Amygdala (tissue), 56 donors: ENCODE measurements at places on chromosomes 2 and 18.

- no peak for DNase-seq
Observed at GRCh38 chr2:88690591-88691338, 708 bp upstream of the RPIA start.

DNA sequence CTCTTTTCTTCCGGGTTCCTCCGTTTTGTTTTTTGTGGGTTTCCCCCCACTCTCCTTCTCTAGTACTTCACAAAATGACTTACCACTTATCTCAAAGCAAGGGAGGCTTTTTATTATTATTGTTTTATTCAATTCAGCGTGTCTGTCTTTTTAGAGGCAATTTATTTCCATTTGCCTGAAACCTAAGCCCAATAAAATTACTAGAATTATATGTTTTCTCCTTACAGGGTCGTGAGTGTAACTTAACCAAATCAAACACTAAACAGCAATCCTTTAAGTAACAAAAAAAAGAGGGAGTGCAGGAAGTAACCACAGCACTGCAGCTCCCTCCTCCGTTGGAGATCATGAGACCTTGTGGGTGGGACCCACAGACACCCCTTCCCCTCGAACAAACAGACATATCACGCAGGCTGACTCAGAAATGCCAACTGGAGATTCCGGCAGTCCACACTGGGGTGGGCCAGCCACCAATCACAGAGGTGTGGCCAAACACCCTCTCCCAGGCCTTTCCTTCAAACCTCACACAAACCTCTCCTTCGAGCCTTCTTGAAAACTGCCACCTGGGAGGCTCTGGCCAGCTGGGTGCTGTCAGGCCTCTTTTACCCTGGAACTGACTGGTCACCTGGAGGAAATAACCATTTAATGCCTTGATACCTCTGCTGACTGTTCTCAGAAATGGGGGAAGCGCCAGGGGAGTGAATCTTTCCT lies 207.1 kb upstream of the SMAD2 start:
- no peak for DNase-seq

GRCh38 chr18:62331581-62332356 lies 6.7 kb downstream of the TNFRSF11A start:
- DNase-seq = no peak

DNA sequence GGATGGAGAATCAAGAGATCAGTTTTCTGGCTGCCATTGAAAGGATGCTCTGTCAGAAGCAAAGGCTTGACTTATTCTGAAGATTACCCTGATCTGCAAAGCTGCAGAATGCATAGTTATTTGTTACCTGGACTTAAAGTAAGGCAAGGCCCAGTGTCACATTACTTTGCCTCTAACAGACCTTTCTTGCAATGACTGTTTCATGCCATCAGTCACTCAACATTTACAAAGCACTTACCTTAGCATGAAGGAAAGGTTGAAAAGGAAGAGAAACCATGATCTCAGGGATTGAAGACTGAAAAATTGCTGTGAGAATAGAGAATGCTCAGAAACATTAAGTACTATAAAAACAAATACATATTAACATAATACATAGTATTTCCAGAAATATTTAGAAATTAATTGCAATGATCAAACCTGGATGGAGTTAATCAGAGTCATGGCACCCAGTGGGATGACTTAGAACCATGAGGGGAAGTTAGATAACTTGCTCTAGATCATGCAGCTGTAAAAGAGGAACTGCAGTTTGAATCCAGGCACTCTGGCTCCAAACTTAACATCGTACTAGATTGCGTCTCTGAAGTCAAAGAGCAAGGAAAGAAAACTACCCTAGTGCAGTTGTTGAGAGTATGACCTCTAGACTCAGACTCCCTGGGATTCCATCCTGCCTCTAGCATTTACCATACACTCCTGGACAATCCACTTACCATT lies 26.5 kb upstream of the FAM117B start:
- DNase-seq = no peak

GRCh38 chr18:49340446-49340845 lies 120.0 kb downstream of the DYM start:
- DNase-seq = no peak

DNA sequence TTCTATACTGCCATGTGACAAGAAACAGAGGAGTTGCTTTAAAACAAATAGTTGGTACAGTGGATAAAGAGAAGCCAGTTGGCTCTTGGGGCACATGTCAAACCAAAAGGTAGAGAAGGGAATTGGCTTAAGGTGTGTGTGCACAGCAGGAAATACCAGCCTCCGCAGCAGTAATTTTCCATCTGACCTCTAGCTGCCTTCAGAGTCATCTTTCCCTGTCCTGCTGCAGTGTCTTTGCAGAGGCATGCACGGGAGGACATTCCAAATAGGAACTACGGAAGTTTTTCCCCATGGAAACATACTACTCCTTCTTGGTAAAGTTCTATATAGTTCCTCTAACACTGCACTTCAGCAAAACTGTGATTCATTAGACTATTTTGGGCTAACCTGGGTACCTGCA lies 99.5 kb downstream of the RAB3GAP1 start:
- no peak for DNase-seq

- DNase-seq = no peak
Observed at GRCh38 chr2:239700686-239701345, 300.0 kb upstream of the HDAC4 start.

GRCh38 chr2:203631068-203631757 lies 75.2 kb upstream of the CD28 start:
- no peak for DNase-seq

- no peak for DNase-seq
Observed at GRCh38 chr2:43345872-43346271, 119.5 kb upstream of the ZFP36L2 start.

- DNase-seq = no peak
Observed at GRCh38 chr2:119385466-119385865, 18.7 kb downstream of the DBI start.

DNA sequence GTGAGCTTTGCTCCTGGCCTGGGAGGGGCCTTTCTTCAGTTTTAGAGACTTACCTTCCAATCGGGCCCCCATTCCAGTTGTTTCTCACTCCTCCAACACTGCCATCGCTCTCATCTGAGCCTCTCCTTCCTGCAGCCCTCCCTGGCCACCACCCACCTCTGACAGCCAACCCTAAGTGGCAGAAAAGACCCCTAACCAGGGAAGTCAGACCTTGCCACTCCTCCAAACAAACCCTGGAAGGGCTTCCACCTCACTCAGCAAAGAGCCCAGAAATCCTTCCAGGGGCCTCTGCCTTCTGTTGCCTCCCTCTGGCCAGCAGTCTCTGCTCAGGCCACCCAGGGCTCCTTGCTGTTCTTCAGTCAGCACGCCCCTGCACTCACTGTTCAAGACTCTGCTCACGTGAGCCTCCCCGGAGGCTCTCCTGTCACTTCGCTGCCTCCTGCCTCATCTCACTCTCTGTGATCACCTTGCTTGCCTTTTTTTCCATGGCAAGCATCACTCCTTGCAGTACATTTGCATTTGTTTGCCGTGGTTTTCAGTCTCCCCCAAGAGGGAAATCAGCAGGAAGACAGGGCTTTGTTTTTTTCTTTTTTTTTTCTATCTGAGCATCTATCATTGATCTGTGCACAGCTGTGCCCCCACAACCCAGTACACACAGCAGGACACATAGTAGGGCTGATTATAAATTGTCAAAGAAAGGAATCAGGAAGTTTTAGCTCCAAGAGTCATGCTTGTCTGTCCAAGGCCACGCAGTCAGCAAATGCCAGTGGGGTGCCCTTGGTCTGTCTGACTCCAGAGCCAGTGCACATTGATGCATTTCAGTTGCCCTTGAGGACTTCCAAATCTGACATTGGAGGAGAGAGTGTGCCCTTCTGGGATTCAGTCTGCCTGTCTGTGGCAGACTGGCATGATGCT lies 83.9 kb downstream of the INHBB start:
- no peak for DNase-seq

DNA sequence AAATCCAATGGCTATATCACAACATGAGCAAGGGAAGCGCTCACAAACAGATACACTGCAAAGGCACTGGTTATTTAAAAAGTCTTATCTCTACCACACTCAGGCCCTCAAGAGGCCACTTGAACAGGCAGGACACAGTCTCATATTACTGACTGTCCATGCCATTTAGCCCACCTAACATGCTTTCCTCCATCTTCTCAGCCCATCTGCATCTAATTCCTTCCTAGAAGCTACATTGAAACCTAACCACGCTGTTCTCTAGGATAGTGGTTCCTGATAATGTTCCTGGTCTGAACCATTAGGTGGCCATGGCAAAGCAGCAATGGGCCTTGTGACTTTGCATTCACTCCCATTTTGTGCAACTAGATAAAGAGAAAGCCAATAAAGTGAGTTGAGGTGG lies 22.5 kb upstream of the NEB start:
- DNase-seq = no peak

- no peak for DNase-seq
Observed at GRCh38 chr2:31539505-31539904, 41.2 kb downstream of the SRD5A2 start.

DNA sequence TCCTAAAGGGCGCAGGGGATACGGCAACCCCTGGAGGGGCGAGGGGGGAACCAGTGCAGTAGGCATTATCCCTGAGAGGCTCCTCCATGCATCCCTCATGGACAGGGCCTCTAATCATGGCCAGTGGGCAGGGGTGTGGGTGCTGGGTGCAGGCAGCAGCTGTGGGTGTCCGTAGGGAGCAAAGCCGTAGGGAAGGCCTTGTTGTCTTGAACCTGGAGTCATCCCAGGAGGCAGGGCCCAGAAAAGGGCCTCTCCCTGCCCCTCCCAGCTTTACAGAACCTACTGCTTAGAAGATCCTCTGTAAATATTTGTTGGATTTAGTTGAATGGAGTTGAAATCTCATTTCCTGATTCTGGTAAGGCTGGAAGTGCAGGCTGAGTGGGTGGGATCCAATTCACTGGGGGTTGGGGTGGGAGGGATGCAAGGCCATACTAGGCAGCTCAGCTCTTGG lies 207.0 kb upstream of the HAAO start:
- no peak for DNase-seq
